ENCODE measurements at places on chromosomes 1 and 21.

DNA sequence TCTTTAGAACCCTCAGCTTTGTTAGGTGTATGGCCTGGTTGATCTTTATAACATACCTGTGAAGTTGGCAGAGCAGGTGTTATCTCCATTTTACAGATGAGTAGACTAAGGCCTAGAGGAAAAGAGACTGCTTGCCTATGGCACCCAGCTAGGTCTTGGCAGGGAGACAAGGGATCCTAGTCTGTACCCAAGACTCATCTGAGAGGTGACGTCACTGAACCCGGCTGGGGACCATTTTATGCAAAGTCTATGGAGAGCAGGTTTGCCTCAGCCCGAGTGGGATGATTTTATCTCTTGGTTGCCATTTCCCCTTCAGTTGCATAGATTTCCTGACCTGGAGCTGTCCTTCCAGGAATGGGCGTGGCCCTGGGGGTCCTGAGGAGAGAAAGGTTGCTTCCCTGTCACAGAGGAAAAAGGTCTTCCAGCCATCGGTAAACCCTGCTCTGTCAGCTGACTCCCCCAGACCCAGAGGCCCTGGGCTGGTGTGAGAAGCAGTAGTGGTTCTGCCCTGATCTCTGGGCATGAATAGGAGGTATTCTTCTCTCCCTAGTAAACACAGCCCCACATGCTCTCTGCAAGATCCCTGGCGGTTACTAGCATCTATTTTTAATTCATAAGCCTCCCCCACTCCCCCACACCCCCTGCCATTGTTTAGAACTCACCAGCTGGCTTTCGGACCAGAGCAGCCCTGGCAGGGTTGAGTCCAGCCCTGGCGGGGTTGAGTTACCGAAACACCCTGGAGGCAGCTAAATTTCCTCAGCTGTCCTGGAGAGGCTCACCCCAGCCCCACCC, 19.6 kb downstream of the TMCC2 start:
- no peak for DNase-seq

DNA sequence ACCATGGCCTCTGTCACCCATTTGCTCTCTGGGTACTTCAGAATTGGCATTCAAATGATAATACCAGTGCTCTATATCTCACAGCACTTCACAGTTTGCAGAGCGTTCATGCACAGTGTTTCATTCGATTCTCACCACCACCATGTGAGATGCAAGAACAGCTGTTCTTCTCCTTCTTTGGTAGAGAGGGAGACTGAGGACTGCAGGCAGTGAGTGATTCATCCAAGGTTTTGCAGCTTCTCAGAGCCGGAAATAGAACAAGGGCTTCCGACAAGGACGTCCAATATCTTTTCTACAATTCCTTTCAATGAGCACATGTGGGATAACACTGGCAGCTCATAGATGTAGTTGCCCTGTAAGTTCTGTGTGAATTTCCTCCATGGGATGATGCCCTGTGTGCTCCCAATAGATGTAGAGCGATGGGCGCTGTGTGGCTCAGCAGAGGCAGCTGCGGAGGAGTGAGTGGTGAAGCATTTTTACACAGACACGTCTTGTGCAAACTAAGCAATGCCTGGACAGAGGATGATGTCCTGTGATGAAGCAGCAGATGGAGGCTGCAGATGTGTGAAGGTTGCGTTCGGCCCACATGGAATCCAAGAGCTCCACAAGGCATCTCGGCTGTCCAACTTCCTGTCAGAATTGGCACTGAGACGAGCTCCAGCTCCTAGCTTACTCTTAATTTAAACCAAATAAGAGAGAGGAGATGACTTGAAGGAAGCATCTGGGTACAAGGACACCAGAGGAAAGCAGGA, 24.9 kb downstream of the MT1HL1 start:
- DNase-seq = no peak

GRCh38 chr21:44962403-44962966, 22.7 kb downstream of the SLX9 start:
- DNase-seq = no peak

GRCh38 chr1:219385787-219386427, 212.2 kb downstream of the LYPLAL1 start:
- DNase-seq = no peak

GRCh38 chr1:54481201-54481884, 66.7 kb upstream of the ACOT11 start:
- DNase-seq = no peak

- no peak for DNase-seq
Measured at GRCh38 chr1:37622131-37622530, 12.6 kb downstream of the RSPO1 start.

GRCh38 chr1:78688697-78689096, 39.1 kb downstream of the IFI44 start:
- DNase-seq = no peak

- DNase-seq = no peak
Measured at GRCh38 chr1:36224537-36225282, 467 bp downstream of the THRAP3 start.

GRCh38 chr1:202172015-202172355, 11.6 kb upstream of the PTPN7 start:
- no peak for DNase-seq

DNA sequence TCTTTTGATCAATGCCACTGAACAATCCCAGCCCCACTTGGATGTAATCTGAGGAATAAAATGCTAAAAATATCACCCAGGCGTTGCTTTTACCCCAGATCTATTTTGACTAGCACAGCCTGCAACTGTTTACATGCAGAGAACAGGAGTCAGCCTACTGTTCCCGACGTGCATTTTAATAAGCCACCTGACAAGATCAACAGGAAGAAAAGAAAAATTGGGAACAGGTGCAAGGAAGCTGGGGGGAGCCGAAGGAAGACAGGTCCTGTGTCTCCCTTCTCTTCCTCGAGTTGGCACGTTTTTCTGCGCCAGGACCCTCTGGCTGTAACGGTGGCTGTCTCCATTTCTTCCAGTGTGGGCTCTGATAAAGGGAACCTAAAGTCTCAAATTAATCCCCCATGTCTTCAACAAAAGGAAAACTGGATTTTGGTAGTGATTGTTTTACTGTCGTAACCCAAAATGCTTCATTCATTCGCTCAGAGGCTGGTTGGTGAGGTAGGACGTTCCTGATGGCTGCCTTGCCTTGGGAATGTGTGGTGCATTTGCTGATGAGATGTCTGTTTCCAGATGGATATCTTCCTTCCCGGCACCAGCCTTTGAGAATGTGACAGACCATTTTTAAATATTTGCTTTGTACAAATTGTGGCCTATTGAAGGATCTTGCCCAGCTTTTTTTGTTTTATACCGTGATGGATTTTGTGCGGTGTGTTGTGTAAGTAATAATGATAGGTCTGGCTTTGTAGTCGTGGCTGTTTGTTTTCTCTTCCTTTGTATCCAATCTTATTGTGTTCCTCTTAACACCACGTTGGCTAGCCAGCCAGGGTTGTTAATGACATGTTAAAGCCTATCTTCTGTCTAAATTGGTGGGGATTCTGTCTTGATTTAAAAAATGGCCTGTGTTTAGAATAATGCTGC, 117.5 kb downstream of the C1orf21 start:
- DNase-seq = no peak

GRCh38 chr21:33824156-33824941, 91.3 kb downstream of the ATP5PO start:
- DNase-seq = no peak

DNA sequence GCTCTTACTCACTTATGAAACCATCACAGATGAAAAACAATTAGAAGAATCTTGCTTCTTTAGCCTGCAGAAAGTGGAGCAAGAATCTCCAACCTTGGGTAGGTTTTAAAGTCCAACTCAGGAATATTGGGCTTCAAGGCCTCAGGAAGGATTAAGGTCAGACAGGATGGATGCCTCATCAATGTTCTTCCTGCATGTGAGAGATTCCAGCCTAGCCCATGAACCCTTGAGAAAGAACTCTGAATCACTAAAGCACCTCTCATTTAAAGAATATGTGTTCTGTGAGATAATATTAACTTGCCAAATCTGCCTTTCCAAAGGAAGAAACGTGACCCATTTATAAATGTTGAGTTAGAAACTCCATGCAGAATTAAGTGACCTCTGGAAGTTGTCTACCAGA, 345.2 kb upstream of the CAMK1G start:
- DNase-seq = no peak

DNA sequence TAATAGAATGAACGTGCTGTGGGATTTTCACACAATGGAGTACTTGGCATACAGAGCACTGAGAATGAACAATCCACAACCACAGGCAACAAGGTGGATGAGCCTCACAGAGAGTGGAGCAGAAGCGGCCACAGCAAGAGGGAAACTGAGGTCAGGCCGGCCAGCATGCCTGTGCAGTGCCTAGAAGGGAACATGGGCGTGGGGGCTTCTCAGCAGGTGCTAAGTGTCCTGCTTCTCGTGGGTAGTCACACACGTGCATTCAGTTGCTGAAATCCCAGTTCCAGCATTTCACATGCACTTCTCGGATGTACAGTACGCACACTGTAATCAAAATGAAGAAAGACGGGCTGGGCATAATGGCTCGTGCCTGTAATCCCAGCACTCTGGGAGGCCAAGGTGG, 33.1 kb downstream of the WDR4 start:
- peak; percentile 72 for DNase-seq

GRCh38 chr1:163315773-163316374, 5.9 kb upstream of the NUF2 start:
- no peak for DNase-seq

DNA sequence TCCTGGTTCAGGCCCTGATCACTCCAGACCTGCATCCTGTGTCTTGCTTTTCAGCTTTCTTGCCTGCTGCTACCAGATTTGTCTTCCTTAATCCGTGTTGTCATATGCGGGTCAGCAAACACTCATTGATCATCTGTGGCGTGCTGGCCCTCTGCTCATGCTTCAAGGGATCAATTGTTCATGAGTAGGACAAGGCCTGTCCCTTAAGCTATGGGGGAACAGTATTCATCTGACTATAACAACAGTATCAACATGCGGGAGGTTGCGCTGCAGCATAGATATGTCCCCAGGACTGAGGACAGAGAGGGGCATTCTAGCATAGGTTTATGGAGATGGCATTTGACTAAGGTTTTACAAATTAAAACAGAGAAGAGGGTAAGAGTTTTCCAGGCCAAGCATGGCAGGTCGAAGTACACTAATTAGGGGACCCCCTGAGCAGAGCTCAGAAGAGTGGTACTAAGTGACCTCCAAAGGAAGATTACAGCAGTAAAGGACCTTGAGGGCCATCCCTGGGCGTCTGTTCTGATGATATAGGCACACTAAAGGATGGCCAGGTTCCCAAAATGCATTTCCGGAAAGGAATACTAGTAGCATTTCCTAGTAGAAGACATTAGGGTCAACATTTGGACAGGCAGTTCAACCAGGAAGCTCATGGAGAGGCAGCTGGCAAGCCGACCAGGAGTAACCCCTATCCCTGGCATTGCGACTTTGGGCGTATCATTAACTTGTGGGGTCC, 811 bp upstream of the ZNF672 start:
- DNase-seq = no peak

- no peak for DNase-seq
Measured at GRCh38 chr1:77541162-77541545, 141.3 kb downstream of the ZZZ3 start.

DNA sequence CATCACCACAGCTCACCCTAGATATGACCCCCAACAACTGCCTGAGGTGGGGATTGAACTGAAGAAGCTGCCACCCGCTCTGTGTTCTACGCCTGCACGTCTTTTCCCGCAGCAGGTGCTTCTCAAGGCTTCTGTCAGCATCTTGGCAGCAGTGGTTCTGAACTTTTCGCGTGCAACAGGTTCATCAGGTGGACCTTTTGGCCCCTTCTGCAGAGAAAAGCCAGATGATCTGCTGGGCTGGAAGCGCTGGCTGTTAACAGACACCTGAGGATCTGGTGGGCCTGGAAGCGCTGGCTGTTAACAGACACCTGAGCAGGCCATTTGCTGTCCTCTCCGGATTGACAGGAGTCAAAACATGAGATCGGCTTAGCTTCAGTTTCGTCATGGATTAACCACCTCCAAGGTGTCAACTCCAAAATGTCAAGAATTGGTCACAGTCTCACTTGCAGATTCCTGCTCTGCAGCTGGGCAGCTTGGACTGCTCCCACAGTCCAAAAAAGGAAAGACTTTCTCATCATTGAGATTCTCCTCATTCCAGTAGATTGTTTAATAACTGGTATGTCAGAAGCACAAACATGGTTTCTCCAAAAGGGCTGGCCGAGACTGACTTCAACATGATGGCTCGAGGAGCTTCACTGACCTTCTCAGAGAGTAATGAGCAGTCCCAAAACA, 4.7 kb downstream of the C1orf174 start:
- DNase-seq = no peak

- no peak for DNase-seq
Measured at GRCh38 chr21:45983981-45984551, 2.5 kb downstream of the COL6A1 start.

DNA sequence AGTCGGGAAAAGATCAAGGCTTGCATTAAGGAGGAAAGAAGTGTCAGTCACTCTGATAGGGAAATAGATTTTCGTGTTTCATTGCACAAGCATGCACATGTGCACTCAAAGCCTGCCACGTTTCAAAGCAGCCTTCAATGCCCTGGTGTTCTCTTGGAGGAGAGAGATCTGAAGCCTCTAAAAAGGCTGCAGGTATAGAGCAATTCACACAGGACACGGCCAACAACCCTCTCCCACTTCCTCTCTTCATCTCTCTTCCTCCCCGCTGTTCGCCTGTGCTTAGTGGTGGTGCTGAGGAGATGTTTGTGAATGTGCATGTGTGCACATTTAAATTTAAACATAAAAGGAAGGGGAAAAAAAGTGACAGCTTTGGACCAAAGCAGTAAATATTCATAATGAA, 117.7 kb downstream of the NUF2 start:
- no peak for DNase-seq

DNA sequence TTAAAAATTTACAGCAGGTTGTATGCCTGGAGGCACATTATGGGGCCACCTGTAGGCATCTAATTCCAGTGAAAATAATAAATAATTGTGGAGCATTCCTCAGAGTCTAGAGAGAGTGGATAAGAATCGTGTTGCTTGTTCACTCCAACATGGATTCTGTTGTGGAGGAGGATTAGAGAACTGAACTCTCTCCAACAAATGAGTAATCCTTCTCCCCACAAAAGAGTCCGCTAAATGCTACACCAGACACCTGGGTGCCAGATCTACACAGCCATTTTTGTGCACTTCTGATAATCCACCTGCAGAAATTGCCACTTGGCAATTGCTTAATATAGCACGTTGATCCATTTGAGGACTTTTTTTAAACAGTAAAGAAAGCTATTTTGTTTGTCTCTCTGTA, 113.7 kb upstream of the DPYD start:
- DNase-seq = no peak

DNA sequence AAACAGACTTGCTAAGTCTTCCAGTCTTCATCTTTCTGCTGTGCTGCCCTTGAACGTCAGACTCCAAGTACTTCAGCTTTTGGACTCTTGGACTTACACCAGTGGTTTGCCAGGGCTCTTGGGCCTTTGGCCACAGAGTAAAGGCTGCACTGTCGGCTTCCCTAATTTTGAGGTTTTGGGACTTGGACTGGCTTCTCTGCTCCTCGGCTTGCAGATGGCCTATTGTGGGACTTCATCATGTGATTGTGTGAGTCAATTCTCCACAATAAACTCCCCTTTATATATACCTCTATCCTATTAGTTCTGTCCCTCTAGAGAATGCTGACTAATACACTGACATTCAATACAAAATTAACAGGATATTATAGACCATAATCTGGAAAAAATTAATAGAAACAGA, 628.1 kb downstream of the PLPP3 start:
- no peak for DNase-seq

DNA sequence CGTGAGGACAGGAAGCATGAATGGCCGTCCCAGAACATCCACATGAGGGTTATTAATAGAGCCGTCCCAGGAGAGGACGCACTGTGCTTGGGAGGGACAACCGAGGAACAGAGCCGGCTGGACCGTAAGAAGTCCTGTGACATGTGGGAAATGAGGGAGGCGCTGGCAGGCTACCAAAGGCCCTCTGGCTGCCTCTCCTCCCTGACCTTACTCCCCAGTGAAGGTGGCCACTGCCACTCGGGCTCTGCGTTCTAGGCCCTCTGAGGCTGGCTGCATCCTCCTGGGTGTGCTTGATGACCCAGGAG, 15.5 kb upstream of the NPPB start:
- no peak for DNase-seq

All from mesenteric fat pad (tissue), 1 donor.